ENCODE measurements at places on chromosomes 6 and 20.
A peak's percentile ranks its signal among the peaks of the same experiment; 100 is the strongest.

GRCh38 chr6:148824291-148824690 is 77.5 kb downstream of the UST start:
- no peak for DNase-seq

- no peak for DNase-seq
Observed at GRCh38 chr6:154606457-154606856, 96.0 kb upstream of the CNKSR3 start.

DNA sequence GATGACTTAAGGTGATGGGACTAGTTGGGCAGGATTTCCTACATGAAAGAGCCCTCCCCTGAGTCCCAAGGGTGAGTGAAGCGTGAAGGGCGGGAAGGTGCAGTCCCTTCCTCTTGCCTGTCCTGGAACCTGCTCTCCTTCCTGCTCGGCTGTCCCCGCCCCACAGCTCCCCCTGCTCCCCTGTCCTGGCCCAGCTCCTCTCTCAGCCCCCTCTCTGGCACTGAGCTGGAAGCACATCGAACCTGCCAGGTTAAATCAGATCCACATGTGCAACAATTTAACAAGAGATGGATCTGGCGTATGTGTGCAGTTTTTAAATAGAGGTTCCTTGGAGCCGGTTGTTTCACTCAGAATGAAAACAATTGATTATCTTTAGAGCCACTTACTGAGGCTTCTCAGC is 95.0 kb downstream of the LRFN2 start:
- DNase-seq: no peak

DNA sequence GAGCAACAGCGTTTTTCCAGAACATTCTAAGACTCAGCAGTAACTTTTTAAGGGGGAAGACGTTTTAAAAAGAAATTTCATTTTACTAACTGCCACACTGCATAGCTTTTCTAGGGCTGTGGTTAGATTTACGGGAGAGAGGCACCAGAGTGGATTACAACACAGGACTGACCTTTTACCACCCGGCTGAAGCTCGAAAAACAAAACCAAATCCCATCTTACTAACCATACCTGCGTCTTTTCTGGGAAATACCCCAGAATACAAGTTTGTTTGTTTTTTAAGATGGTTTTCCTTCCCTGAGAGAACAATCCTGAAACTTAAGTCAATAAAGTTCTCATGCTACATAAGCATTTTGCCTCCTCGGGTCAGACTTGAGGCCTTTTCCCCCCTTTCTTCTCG is 209.3 kb upstream of the SOX4 start:
- DNase-seq: no peak

DNA sequence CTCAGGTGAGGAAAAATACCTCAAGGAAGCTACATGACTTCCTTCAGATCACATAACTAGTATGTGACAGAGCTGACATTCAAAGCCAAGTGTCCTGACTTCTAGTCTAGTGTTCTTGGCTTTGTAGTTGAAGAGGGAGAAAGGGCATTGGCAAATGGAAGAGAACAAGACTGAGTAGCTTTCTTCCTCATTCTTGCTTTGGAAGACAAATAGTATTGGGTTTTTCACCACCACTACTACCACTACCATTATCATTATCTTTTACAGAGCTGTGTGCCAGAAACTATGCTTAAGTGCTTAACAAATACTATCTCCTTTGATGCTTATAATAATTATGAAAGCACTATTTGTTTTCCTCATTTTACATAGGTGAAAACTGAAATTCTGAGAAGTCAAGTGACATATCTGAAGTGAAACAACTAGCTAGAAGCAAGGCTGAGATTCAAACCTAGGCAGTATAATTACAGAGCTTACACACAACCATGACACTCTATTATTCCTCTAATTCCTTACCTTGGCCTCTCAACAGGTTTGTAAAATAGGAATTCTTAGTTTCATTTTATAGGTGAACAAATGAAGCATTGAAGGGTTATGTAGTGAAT is 6.8 kb downstream of the ACSS2 start:
- DNase-seq: no peak

GRCh38 chr6:108115598-108116058 is 41.1 kb upstream of the OSTM1 start:
- peak; percentile 58 for DNase-seq

DNA sequence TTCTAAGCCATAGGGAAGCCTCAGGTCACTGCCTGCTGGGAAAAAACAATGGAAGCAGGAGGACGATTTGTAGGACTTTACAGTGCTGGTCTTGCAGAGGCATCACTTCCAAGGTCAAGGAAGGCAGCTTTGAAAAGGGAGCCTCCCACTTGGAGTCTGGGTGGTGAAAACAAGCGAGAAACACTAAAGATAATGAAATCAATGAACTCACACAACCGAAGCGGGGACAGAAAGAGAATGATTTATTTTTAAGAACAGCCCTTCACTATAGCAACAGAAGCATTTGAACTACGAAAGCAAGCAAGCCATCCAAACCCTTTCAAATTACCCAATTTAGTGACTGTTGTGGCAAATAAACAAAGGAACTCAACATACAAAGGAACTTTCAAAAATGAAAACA is 227.5 kb downstream of the THBS2 start:
- no peak for DNase-seq

DNA sequence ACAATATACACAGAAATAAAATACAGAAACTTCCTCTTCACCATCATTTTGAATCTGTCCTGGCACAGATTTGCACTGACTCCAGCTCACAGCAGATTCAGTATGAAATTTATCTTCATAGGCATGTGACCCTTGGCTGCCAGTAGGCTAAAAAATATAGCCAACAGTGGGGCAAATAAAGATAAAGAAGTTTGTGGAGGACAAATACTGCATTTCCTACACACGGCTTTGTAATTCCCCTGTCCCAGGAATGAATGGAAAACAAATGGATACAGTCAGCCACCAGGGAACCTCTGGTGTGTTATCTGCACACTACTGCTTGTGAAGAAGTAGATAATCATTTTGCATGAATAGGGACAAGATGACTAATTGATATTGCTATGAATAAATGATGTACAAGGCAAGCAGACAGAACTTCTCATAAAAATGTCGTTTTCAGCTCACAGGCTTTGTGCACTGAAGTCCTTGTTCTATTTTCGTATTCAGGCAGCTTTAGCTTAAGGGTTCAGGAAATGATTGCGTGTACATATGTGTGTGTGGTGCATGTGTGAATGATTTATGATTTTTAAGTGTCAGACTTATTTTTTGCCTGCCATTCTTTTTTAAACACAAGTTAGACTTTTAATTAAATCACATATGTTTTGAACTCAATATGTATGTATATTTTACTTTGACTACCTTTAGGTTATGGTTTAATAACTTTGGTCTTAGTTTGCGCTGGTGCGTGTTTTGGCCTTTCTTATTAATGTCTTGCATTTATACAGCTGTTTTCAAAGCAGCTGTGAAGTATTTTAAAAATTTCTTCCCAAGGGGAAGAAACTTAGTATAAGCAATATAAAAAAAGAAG is 543.8 kb upstream of the JAG1 start:
- DNase-seq: peak; percentile 23

DNA sequence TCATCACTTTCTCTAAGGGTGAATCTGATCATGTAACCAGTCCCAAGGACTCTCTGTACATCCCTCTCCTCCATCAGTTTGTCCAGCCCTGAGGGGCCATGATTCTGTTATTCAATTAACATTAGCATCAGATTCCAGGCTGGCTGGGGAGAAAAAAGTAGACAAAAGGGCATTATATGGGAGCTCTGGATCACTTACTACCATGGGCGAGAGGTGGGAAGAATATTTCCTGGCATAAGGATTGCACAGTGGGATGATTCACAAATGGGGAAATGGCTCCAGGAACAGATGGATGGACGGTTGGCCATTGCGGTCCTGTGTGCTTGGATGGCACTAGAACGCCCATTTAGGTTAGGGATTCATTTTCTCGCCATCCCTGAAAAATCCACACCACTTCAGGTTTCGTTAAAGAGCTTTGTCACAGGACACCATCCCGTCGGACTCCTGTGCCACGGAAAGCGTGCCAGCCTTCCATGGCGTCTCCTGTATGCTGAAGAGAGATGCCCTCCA is 112.6 kb downstream of the THBS2 start:
- DNase-seq: no peak

DNA sequence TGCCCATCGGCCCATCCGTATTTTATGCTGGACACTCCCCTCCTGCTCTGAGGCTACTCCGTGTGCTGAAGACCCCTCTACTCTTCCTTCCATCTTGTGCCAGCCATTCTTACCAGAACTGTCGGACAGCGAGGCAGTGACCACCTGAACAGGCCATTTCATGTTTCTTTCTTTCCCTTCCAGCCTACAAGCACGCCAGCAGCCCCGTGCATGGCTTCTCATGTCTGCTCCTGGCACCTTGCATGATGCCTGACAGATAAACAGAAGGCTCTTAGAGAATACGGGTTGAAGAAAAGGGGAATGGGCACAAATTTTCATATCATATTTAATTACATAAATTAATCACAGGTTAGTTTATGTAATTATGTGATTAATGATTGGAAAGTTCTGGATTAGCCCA is 95.7 kb downstream of the ARID1B start:
- no peak for DNase-seq

DNA sequence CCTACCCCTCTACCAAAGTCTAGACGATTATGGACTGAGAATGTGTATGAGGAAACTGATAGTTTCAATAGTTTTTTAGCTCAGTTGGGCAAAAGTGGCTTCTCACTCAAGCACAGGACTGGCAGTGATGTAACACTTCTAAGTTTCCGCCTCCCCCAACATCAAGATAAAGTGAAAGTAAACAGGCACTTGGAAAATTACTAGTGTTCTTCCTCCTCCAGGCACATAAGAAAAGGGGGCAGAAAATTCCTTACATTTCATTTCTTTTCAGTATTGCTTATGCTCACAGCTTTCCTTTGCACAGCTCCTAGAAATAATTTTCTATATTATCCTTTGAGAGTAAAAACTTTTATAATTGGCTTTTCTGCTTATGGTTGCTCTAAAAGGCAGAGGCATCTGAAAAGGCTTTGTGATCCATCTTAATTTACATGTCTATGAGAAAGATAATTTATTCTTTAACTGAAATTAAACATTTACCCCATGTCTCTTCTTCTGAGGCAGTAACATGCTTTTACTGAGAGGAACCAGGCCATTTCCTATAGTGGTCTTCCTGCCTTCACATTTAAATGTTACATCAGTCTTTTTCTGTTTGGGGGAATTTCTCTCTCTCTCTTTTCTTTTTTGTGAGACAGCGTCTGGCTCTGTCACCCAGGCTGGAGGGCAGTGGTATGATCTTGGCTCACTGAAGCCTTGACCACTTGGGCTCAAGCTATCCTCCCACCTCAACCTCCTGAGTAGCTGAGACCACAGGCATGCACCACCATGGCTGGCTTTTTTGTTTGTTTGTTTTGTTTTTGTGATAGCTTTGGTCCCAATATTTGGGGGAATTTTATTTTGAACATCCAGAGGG is 65.0 kb upstream of the EEF1A1 start:
- DNase-seq: peak; percentile 75

- DNase-seq: no peak
Observed at GRCh38 chr20:48153103-48153502, 367.8 kb upstream of the SULF2 start.

DNA sequence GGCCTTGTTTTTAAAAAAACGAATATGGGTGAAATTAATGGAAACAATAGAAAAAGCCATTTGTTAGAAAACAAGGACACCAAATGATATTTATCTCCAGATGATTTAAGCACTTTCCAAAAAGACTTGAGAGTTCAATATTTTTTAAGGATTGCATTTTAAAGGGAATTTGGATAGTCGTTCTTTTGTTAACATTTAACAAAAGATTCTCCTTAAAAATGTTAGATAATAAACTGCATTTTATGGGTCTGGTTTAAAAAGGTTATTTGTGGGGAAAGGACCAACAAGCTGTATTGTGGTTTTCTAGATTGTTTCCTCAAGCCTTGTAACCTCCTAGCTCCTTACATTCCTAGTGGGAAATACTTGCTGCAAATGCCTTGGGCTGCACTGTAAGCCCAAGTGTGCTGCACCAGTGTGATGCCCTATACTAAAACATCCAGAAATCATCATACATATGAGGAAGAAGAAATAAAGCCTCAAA is 1.5 kb upstream of the PHIP start:
- DNase-seq: no peak

- no peak for DNase-seq
Observed at GRCh38 chr6:90179190-90180169, 117.2 kb downstream of the BACH2 start.

- no peak for DNase-seq
Observed at GRCh38 chr20:45835825-45836224, 2.2 kb downstream of the SNX21 start.

DNA sequence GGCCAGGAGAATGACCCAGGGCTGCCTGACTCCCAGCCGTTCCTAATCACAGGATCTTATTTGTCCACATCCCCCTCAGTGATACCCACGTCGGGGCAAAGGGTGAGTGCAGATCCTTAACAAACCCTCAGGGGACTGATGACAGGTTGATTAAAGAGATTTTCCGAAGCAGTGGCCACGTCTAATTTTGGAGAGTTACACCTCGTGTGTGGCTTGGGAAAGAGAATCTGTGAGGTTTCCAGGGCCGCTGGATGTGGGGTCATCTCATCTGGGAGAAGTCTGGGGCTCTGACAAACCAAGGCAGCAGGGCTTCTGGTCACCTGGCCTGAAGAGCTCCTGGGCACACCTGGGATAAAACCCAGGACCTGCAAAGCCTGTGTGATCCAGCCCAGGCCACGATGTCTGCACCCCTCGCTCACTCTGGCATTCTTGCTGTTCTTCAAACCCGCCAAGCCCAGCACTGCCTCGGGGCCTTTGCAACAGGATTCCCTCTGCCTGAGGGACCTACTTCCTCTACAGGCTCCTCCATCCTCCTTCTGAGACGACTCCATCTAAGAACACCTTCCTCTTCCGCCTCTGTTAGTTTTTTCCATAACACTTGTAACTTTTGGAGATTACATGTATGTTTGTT is 4.7 kb downstream of the JPH2 start:
- DNase-seq: no peak

- DNase-seq: no peak
Observed at GRCh38 chr6:75935473-75935793, 137.0 kb downstream of the IMPG1 start.

- DNase-seq: no peak
Observed at GRCh38 chr6:7914991-7915789, 4.6 kb upstream of the TXNDC5 start.
